ENCODE measurements at places on chromosomes 3 and 15. TPM values are rescaled to one million over a fixed set of nuclear protein-coding genes. Genes with fewer than 3 reads are reported as not detected.

DNA sequence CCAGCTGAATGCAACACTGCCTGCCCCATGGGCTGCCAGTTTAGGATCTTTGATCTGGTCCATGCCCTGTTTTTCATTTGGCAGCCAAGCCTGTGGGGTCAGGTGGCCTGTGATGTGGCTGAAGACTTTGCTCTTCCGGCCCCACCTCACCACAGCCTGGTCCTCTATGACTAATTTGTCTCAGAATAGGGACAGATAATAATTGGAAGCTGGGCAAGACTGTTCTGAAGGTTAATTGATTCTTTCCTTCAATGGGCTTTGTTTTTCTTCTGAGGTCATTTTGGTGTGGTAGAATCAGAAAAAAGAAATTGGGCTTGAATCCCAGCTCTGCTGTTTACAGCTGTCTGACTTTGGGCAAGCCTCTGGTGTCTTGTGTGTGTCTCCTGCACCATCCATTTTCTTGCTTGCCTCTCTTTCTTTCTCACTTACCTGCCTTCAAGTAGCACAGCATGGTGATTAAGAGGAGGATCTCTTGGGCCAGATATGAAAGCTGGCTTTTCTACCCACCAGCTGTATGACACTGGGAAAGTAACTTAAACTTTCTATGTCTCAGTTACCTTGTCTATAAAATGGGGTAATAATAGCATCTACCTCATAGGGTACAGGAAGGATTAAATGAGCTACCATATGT lies 24.2 kb downstream of the ABHD2 start:
- H3K4me1 ChIP-seq, result peaks cover 90% of the 10 kb centered on the region
- H3K27me3 ChIP-seq, result no peaks in the 10 kb centered on the region
- no peak overlapping the region for H3K4me3 ChIP-seq
- H3K36me3 ChIP-seq, result peaks cover 17% of the 10 kb centered on the region
- H3K27ac ChIP-seq, result peak overlapping the region; percentile 97

Gene XCR1
- total RNA-seq, result 0.18 TPM

DNA sequence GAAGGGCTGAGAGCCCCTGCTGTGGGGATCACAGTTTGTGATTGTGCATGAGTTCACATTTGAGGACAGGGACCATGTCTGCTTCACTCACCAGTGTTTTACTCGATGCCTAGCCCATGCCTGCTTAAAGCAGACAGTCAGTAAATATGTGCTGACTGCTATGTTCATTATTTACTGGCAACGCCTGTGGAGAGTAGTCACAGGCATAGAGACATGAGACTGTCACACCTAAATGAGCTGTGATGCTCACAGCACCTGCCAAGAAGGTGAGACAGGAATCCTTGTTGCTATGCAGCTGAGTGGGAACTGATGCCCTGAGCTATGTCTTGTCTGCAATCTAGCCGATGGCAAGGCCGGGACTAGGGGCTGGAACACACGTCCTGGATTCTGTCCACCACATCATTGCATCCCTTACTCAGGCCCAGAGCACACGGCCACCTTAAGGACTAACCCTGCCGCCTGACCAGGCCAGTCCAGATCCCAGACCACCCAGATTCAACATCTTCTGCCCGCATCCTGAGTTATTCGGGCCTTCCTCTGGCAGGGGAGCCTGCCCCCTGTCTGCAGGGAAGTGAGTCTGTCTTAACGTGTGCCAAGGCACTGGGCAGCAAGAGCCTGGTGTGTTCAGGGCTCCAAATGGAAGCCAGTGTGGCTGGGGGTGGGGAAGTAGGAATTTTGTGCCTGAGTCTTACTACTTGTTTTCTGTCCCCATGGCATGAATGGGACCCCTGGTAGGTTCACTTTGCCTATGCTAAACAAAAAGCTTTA lies 44.8 kb downstream of the FGD5 start:
- no peaks in the 10 kb centered on the region for H3K36me3 ChIP-seq
- H3K27me3 ChIP-seq, result no peaks in the 10 kb centered on the region
- no peak overlapping the region for H3K27ac ChIP-seq
- no peak for DNase-seq

- H3K4me1 ChIP-seq, result no peaks in the 10 kb centered on the region
- H3K4me3 ChIP-seq, result no peak overlapping the region
- no peak for DNase-seq
- H3K27me3 ChIP-seq, result peaks cover 5% of the 10 kb centered on the region
- no peak overlapping the region for H3K27ac ChIP-seq
Measured at GRCh38 chr15:101810876-101811275, 1.1 kb upstream of the OR4F15 start.

- H3K27ac ChIP-seq, result no peak overlapping the region
- H3K4me1 ChIP-seq, result peaks cover 22% of the 10 kb centered on the region
- no peak overlapping the region for H3K4me3 ChIP-seq
- DNase-seq, result no peak
- no peaks in the 10 kb centered on the region for H3K27me3 ChIP-seq
- no peaks in the 10 kb centered on the region for H3K36me3 ChIP-seq
Measured at GRCh38 chr3:141330235-141330634, 38.1 kb upstream of the ZBTB38 start.

Gene ROPN1
- not detected for total RNA-seq

DNA sequence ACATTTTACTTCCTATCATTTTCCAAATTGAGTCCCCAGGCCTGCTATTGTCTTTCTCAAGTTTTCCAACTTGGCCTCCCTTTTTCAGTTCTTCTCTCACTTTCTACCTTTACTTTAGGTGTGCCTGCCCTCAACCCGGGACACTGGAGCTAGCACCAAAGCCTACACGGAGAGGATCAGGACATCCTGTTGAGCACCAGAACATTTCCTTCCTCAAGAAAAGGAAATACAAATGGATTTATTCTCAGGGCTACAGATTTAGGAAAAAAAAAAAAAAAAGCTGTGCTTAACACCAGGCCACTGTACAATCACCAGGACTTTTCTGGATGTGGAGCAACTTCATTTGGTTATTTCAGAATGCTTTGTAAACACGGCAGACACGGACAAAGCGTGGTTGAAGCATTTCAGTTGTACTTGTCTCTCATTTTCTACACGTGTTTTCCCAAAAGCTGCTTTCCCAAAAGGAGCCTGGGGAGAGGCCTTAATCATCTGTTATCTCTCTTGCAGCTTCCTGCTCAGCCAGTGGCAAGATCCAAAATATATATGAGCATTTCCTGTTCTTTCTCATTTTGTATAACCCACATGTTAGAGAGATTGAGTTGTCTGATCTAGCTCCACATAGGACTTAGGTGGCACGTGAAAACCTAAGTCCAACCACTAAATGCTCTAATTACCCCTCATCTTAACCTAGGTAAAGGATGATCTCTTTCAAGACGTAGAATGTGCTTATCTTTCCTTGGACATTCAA lies 15.5 kb upstream of the ATP1B3 start:
- H3K27ac ChIP-seq, result no peak overlapping the region
- no peak for DNase-seq
- no peak overlapping the region for H3K4me3 ChIP-seq

- DNase-seq, result no peak
- H3K27ac ChIP-seq, result no peak overlapping the region
- H3K36me3 ChIP-seq, result no peaks in the 10 kb centered on the region
- H3K4me3 ChIP-seq, result no peak overlapping the region
- H3K4me1 ChIP-seq, result no peaks in the 10 kb centered on the region
Measured at GRCh38 chr15:29454506-29454905, 184.9 kb upstream of the NSMCE3 start.

Gene IGSF10
- 0.55 TPM for total RNA-seq

GRCh38 chr15:56254265-56254664 lies 10.6 kb upstream of the RFX7 start:
- H3K27ac ChIP-seq, result no peak overlapping the region
- no peaks in the 10 kb centered on the region for H3K4me1 ChIP-seq
- no peak overlapping the region for H3K4me3 ChIP-seq
- H3K36me3 ChIP-seq, result no peaks in the 10 kb centered on the region
- no peaks in the 10 kb centered on the region for H3K27me3 ChIP-seq
- DNase-seq, result no peak

Gene LRRC15
- 0.08 TPM for total RNA-seq

GRCh38 chr15:85624291-85624801 lies 170.4 kb downstream of the KLHL25 start:
- no peak overlapping the region for H3K4me3 ChIP-seq
- H3K27me3 ChIP-seq, result no peaks in the 10 kb centered on the region
- DNase-seq, result no peak
- H3K4me1 ChIP-seq, result no peaks in the 10 kb centered on the region

DNA sequence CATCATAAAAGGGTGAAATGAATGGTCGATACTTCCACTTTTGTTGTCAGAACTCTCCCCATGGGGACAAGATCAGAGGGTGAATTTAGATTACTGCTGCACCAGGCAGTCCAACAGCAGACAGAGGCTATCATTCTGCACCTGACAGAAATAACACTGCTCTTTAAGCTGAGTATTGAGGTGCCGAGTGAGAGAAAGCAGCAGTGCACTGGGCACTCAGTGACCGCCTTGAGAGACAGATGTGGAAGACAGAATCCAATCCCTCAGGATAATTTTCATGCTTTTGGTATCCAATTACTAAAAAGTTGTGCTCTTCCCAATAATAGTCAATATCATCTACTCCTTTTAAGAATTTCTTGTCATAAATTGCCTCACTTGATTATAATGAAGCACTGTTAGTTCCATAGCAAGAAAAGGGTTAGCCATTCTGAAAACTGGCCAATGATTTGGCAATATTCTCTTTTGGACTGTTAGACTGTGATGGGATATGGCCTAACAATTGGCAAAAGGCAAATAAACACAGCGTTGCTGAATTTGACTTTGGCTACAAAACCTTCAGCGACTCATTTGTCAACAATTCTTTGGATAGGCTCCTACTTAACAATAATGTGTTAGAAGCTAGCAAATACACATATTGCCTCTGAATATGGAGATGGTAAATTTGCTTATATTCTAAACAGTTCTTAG lies 5.5 kb downstream of the FGF7 start:
- H3K4me3 ChIP-seq, result no peak overlapping the region
- H3K27ac ChIP-seq, result no peak overlapping the region
- no peak for DNase-seq
- H3K4me1 ChIP-seq, result no peaks in the 10 kb centered on the region
- no peaks in the 10 kb centered on the region for H3K36me3 ChIP-seq
- H3K27me3 ChIP-seq, result no peaks in the 10 kb centered on the region

DNA sequence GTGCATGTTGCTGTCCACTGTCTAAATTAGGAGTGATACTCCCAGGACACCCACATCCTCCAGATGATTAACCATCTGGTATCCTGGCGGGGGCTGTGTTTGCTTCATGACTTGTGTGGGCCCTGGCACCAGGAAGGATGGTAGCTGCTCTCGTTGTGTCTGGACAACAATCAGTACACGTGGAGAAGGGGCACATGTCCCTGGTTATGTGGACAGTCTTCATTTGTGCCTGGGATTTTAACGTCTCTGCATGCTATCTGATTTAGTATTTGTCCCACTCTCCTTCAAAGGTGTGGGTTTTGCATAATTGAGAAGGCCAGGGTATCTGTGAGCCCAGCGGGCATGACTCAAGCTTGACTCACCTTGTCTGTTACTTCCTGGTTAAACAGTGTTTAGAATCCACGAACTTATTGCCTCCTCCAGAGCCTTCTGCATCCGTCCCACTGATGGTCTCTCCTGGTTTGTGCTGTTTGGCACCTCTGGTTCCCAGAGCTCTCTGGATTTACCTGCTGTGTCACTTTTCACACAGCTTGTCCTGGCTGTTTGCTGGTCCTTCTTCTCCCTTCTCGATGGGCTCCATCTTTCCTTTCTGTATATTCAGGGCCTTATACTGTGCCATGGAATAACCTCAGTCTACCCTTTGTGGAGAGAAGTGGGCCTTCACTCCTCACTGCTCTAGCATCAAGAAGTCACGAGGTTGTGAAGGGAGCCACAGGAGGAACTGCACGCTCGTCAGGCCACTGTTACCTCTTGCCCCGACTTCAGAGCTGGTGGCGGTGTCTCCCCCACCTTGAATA lies 32.5 kb downstream of the ARNT2 start:
- no peaks in the 10 kb centered on the region for H3K36me3 ChIP-seq
- no peaks in the 10 kb centered on the region for H3K27me3 ChIP-seq
- peak overlapping the region; percentile 94 for H3K27ac ChIP-seq
- peak overlapping the region; percentile 16 for H3K4me3 ChIP-seq
- DNase-seq, result peak; percentile 95
- H3K4me1 ChIP-seq, result peaks cover 28% of the 10 kb centered on the region

Gene CDC25A
- total RNA-seq, result 10.5 TPM

GRCh38 chr3:150098621-150099020 lies 127.9 kb upstream of the PFN2 start:
- no peaks in the 10 kb centered on the region for H3K36me3 ChIP-seq
- no peaks in the 10 kb centered on the region for H3K27me3 ChIP-seq
- peaks cover 16% of the 10 kb centered on the region for H3K4me1 ChIP-seq
- no peak for DNase-seq

GRCh38 chr3:10468613-10469354 lies 36.6 kb downstream of the ATP2B2 start:
- H3K4me1 ChIP-seq, result no peaks in the 10 kb centered on the region
- no peak overlapping the region for H3K4me3 ChIP-seq
- peaks cover 93% of the 10 kb centered on the region for H3K27me3 ChIP-seq
- no peak overlapping the region for H3K27ac ChIP-seq

- H3K4me1 ChIP-seq, result no peaks in the 10 kb centered on the region
- no peak overlapping the region for H3K27ac ChIP-seq
- H3K36me3 ChIP-seq, result no peaks in the 10 kb centered on the region
- H3K4me3 ChIP-seq, result no peak overlapping the region
Measured at GRCh38 chr3:33918126-33918756, 119.8 kb downstream of the PDCD6IP start.

- no peak for DNase-seq
- H3K27ac ChIP-seq, result no peak overlapping the region
- no peaks in the 10 kb centered on the region for H3K4me1 ChIP-seq
- no peaks in the 10 kb centered on the region for H3K27me3 ChIP-seq
- no peaks in the 10 kb centered on the region for H3K36me3 ChIP-seq
Measured at GRCh38 chr3:148149556-148149955, 548.1 kb upstream of the AGTR1 start.

GRCh38 chr15:68341760-68342725 lies 64.5 kb downstream of the FEM1B start:
- DNase-seq, result no peak
- H3K4me1 ChIP-seq, result no peaks in the 10 kb centered on the region
- no peaks in the 10 kb centered on the region for H3K27me3 ChIP-seq
